ENCODE measurements at places on chromosomes 5 and 9. TPM values are rescaled to one million over a fixed set of nuclear protein-coding genes. Genes with fewer than 3 reads are reported as not detected.

The MAMDC2 gene
- total RNA-seq = not detected

- no peak for DNase-seq
These were observed 405.6 kb downstream of the GABRG2 start for GRCh38 chr5:162473041-162473714.

- no peak for DNase-seq
These were observed 140.2 kb downstream of the TMC1 start for GRCh38 chr9:72661401-72662135.

DNA sequence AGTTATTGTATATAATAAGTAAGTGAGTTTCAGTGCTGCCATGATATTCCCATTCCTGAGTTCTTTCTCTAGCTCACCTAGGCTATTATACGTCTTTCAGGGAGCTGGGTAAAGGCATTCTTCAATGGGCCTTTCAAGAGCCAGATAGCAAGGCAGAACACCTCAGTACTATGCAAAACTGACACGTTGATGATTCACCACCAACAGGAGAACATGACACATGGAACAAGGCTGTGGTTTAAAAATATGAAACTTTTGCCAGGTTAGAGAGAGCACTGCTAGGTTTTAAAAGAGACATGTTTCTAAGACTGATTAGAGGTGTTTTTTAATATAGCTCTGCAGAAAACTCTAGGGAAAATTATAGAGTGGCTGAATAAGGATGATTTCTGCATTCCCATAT, 95.9 kb downstream of the UGCG start:
- DNase-seq = peak; percentile 45

DNA sequence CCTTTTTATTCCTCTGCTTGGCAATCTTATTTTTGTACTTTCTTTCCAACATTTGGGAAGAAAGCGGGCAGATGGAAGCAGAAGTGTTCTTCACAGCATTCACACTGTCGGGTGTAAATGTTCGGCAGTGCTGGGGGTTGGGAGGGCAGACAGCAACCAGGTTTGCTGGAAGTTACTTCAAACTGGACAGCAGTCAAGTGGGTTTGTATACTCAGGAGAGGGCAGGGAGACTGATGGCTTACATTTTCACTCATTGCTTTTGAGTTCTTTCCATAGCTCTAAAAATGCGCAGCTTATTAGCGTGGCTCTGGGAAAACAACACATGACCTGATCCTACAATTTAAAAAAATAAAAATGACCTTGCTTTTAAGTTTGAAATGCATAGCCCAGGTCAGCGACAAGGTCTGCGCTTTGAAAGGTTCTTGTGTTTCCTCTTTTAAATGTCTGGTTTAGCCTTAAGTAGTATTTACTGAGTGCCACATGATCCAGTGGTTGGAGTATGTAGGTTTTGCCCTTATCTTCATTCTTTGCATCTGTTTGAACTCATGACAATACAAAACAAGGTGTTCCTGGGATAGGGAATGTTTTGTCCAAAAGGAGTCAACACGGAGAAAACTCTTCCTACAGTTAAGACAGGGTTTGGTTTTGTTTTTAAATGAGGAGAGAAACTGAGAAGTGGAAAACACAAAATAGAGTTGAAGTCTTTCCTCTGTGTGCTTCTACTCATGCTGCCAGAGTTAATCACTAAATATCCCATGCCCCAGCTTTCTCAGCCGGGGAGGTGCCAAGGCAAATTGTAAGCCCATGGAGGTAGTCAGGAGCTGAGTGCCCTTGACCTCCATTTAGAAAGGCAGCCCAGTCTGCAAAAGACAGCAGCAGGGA, 132.7 kb upstream of the DMRT1 start:
- no peak for DNase-seq

Data from activated CD4-positive, alpha-beta memory T cell treated with anti-CD3 and anti-CD28 coated beads for 36 hours (primary cell).